Stimulated activated CD8-positive, alpha-beta memory T cell treated with anti-CD3 and anti-CD28 coated beads, Interleukin-4, amount 100 ng/mL, for 1 hour (primary cell): ENCODE measurements at places on chromosomes 4 and X.

GRCh38 chrX:30150196-30150895 is 65.0 kb upstream of the MAGEB2 start:
- DNase-seq: no peak

DNA sequence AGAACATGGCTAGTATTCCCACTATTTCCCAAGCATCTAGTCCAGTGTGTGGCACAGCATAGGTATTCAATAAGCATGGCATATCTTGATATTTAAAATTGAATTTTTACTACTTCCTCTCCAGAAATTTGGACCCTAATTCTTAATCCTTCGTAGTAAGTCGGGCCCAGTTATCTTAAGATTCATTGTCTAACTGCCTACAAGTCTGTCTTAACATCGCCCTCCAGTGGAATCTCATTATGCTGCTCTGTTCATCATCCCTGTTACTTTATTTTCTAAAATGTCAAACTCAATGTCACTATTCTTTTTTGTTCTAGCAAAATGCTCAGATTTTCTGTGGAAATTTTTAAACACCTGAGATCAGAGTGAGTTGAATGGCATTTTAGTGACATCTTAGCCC is 606.2 kb downstream of the KLHL13 start:
- no peak for DNase-seq

DNA sequence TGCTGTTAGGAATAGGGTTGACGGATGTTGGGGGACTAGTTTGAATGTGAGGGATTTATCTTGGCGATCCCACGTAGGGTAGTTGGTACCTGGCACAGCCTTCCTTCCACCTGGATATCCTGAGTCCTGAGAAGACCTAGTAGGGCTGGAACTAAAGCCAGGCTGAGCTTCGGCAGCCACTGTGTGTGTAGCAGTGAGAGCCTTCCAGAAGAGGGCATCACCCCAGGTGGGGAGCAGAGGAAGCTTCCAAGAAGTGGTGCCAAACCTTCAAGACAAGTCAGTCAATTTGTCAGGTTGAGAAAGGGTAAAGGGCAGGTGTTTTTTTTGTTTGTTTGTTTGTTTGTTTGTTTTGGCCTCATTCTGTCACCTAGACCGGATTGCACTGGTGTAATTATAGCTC is 1.2 kb upstream of the FGFBP2 start:
- DNase-seq: no peak

DNA sequence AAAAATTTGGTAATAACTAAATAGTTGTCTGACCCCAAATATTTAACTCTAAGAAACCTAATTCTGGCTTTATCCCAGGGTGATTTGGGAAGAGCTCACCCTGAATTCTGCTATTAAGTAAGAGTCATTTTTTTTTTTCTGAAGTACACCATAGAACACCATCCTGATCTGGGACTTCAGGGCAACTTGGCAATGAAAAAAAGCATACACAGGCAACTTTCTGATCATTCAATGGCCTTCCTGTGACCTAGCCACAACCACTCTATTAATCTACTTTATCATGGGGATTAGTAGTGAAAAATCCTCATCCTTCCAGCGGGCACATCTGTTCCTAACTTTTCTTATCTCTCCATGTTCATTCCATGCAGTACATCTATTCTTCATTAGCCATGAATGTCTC is 333.2 kb upstream of the MAD2L1 start:
- DNase-seq: no peak

DNA sequence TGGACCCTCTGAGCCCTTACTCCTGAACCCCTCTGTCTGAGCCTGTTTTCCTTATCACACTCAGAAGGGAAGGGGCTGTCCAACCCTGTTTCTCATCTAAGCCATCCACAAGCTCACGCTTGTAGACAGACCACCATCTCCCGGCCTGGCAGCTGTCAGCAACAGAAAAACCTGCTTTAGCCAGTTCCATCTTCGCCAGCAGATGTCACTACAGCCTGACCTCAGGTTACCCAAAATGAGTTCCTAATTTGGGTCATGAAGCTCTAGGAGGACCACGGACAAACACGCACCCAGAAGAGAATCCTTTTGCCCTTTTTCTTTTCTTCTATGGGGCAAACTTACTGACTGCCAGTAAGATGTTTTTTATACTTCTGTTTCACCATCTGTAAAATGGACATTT is 445.4 kb downstream of the BCOR start:
- DNase-seq: no peak

DNA sequence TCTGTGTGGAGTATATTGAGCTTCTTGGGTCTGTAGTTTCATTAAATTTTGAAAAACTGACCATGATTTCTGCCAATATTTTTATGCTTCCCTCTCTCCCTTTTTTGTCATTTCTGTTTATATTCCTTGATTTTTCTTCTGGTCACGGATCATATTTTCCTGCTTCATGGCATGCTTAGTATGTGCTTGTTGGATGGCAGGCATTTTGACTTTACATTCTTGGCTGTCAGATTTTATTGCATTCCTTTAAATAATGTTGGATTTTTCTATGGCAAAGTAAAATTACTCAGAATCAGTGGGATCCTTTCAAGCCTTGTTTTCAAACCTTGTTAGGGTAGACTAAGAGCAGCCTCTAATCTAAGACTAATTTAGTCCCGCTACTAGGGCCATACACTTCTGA is 531.8 kb downstream of the IL15 start:
- no peak for DNase-seq

DNA sequence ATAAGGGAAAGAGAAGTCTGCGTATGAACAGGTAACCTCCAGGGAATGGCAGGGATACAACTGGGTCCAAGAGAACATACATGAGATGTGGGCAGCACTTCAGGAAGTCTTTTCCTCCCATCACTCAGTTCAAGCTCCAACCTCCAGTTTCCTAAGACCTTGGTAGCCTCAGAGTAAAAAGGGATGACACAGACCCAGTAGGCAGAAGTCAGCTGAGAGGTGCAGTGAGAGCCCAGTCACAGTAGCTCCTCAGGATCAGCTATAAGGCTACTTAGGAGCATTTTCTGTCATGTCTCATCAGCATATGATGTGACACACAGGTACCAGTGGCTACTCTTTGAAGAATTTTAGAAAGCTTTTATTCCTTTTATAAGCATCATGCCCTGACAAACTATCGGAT is 12.5 kb upstream of the STS start:
- no peak for DNase-seq

DNA sequence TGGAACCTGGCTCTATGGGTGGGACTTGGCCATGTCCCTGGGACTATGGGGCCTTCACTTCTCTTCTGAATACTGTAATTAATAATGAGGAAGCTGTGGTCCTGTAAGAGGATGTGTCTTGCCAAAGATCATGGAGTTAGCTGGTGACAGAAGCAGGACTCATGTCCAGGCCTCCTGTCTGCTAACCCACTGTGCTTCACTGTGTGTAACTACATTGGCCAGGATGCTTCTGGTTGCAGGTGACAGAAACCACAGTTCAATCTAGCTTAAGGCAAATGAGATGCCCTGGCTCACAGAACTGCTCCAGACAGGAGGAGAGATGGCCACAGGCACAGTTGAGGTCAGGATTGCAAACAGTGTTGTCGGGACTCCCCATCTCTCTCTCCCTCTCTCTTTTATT is 3.1 kb downstream of the MTMR1 start:
- no peak for DNase-seq
